A673 (cell line): ENCODE measurements at places on chromosomes 1 and 21. TPM values are rescaled to one million over a fixed set of nuclear protein-coding genes. Genes with fewer than 3 reads are reported as not detected.
A peak's percentile ranks its signal among the peaks of the same experiment; 100 is the strongest.

DNA sequence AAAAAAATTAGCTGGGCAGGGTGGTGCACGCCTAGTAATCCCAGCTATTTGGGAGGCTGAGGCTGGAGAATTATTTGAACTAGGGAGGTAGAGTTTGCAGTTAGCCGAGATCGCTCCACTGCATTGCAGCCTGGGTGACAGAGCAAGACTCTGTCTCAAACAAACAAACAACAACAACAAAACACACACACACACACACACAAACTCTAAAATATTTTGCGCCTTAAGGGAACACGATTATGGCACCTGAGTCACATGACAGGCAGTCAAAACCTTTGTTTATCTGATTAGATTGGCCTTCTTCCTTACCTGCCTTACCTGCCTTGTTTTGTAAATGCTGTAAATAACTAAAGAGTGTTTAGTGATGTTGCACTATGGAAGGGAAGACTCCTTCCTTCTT lies 20.6 kb upstream of the WNT2B start:
- DNase-seq = no peak

- peak; percentile 93 for DNase-seq
These were observed 9.5 kb upstream of the PADI3 start for GRCh38 chr1:17239420-17239819.

DNA sequence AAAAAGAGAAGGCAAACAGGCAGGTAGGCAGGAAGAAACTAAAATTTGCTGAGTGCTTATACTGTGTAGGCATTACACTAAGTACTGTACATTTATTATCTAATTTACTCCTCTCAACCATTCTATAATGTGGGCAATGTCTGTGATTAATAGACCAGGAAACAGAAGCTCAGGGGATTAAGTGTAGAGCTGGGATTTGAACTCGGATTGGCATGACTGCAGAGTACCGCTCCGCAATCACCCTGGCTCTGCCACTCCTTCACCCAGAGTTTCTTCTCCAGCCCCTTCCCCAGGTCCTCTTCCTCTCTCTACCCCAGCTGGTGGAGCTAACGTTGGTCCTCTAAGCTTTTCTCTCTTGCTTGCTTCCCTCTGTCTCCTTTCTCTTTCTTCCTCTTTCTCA lies 11.5 kb upstream of the S100A2 start:
- DNase-seq = no peak

GRCh38 chr1:28830814-28831213 lies 18.8 kb downstream of the OPRD1 start:
- no peak for DNase-seq

DNA sequence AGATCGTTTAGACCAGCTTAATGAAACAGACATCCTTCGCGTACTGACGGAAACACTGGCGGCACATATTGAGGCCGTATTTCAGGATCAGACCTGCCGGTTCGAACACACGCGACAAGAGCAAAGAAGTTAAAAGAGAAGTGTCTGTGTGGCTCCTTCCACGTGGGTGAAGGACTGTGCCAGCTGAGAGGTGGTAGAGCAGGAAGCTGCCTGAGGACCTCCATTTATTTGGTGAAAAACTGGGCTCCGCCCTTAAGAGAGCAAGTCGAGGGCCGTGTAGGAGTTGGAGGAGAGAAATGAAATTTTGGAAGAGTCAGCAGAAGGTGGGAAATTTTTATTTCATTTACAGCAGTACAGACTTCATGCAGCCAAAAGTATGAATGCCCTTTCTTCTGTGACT lies 38.8 kb upstream of the ADORA3 start:
- DNase-seq = no peak

DNA sequence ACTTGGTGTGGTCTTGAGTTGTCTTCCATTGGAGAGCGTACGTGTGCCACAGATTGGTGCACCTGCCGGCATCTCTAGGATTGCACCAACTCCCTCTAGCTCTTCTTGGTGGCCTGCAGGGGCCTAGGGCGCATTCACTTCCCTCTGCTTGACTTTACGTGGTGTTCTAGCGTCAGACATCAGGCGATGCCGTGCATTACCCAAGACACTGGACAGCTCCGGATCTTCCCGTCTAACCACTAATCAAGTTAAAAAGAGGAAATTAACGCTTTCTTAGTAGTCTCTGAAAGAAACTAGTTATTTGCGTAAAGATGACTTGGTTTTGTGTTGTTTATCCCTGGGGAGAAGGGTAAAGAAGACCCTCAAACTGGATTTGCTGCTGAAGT lies 510 bp upstream of the IL10RB start:
- DNase-seq = no peak

- DNase-seq = no peak
These were observed 48.8 kb downstream of the SLC9C2 start for GRCh38 chr1:173554089-173554488.

GRCh38 chr1:112937070-112937469 lies 18.9 kb downstream of the SLC16A1 start:
- DNase-seq = peak; percentile 53

- DNase-seq = no peak
These were observed 10.6 kb downstream of the TNFRSF1B start for GRCh38 chr1:12177156-12177998.

DNA sequence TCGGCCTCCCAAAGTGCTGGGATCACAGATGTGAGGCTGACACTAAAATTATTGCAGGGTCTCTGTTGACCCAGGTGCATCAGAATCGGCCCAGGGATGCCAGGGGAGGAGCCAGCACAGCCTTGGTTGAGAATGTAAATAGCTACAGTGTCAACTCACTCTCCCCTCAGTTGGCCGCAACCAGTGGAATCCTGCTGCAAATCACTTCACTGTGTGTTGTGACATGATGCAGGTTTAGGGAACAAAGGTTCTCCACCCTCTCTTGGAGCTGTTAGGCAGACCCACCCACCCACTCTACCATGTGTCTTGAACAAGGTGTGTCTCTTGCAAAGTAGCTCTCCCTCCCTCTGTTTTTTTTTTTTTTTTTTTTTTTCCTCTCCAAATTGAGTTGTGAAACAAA lies 60.5 kb upstream of the SOD1 start:
- DNase-seq = no peak

- no peak for DNase-seq
These were observed 14.4 kb downstream of the SDCCAG8 start for GRCh38 chr1:243270097-243270864.

DNA sequence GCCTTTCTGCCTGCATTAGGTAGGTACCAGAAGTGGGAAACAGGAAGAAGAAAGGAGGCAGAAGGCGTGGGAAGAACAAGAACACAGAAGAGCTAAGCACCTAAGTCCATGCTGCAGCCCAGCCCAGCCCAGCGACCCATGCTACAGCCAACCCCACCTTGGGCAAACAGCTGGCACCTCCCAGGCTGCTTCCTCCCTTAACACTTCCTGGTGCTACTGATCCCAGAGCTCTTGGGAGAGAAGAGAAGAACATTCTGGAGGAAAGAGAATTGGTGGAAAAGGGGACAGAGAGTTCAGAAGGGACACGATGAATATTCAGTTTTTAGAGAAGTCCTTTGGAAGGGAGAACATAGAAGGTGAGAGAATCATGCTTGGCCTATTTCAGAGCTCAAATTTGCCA lies 28.5 kb downstream of the PLEKHA6 start:
- no peak for DNase-seq

GRCh38 chr1:240122639-240123613 lies 31.2 kb downstream of the FMN2 start:
- no peak for DNase-seq

DNA sequence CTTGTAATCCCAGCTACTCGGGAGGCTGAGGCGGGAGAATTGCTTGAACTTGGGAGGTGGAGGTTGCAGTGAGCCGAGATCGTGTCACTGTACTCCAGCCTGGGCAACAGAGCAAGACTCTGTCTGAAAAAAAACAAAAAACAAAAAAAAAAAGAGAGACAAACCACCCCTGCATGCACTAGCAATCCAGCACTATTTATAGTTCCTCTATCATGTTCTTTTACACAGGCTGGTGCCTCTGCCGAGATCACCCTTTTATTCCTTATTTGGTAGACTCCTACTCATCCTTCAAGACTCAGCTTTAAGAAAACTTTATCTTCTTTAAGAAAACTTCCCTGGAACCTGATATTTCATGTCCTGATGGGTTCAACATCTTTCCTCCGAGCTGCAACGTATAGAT lies 10.8 kb downstream of the FMO5 start:
- DNase-seq = no peak

- no peak for DNase-seq
These were observed at the start of gene SEMA4A for GRCh38 chr1:156153362-156153761. TSS of gene SEMA4A (plus strand) at chr1:156153585. CDS start at chr1:156154579, 994 bp downstream.

- DNase-seq = peak; percentile 75
These were observed 36.7 kb upstream of the THEM4 start for GRCh38 chr1:151945725-151946722.

DNA sequence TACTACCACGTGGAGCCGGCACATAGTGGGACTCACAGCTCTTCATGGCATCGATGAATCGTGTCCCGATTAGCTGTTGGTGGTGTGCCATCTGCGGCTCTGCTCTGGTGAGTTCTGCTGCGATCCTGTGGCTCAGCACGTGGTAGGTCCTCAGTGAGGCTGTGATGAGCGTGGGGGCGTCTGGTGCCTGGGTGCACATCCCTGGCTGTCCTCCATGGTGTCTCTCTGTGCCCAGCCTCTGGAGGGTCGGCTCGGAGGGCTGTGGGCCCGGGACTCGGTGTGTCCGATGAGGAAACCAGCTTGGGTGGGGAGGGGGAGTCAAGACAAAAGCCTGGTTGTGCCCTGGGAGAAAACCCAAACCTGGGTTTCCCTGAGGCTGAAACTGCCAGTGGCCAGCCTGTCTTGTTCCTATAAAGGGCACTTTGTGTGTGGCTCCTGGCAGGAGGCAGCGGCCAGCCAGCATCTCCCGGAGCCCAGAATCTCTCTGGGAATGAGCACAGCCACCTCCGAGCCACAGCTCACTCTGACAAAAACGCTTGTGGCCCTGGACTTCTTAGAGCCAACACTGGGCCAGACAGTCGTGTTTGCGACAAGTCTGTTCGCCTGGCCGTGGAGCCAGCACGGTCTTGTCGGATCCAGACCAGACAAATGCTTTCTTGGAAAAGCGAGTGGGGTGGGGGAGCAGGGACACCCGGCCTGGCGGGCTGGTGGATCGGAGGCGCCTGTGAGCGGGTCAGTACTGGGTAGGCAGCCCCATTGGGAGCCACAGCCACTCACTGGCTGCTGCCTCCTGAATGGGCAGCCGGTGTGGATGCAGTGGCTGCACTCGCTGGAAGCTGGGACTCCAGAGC lies 31.8 kb downstream of the SPSB1 start:
- DNase-seq = no peak

DNA sequence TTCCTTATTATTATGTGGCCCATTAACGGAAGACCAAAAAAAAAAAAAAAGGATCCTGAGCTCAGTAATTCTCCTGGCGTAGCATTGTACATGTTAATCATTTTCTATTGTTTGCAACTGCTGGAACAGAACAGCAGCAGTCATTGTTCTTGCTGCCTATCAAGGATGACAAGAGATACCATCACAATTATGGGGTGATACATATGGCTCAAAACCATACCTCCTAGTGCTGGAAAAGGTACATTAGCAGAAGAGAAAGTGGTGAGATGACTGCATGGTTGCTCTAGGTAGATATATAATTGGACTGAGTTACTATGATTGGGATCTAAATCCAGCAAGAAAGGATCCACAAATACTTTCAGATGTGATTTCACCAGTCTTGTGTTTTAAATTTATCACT lies 13.3 kb upstream of the TLR5 start:
- no peak for DNase-seq

GRCh38 chr1:183956559-183957188 lies 80.9 kb downstream of the COLGALT2 start:
- DNase-seq = peak; percentile 49

GRCh38 chr21:45366931-45367401 lies 38.0 kb upstream of the COL18A1 start:
- DNase-seq = no peak

The CNKSR1 gene
- 1.6 and 1.8 TPM in 2 replicates for total RNA-seq

The GUCA2A gene
- total RNA-seq = not detected in 2 replicates

The TNFRSF8 gene
- total RNA-seq = not detected in 2 replicates

The TMCC2 gene
- total RNA-seq = 2.2 and 3.0 TPM in 2 replicates

The PTCH2 gene
- 2.3 and 3.2 TPM in 2 replicates for total RNA-seq
